Right lung (tissue), 10 donors: ENCODE measurements at places on chromosomes 4 and X. TPM values are rescaled to one million over a fixed set of nuclear protein-coding genes. Genes with fewer than 3 reads are reported as not detected.

- no peak for DNase-seq
These were observed 376.0 kb downstream of the BCOR start for GRCh38 chrX:39721566-39722279.

DNA sequence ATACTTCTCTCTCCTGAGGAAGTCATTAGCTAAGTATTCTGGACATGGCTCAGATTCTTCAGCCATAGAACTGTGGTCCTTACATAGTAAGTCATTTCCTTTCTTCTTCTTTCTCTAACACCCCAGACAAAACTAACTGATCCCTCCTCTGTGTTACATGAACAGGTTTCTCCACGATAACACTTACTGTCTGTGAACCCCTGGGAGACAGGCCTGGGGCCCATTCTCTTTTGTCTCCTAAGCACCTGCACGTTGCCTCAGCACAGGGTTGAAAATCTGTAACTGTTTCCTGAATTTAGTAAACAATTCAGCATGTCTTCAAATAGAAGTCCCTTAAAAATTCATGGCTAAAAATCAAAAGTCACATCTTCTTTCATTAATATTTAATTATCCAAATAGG is 24.7 kb downstream of the APBB2 start:
- DNase-seq = no peak

DNA sequence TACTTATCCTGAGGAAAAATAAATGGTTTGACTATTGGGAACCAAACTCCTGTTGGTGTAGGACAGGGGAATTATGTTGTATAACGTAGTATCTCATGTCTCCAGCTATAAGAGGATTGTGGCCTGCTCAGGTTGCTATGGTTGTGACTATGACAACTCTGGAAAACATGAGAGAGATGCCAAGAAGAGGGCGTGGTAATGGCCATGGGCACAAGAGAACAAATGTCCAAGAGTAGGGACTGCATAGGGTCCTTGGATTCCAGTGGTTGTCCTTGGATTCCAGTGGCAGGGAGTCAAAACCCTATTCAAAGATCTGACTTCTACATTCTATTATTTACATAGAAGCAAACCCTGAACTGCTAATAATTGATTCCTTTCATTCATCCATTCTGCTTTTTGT is 6.8 kb upstream of the MOB1B start:
- no peak for DNase-seq

DNA sequence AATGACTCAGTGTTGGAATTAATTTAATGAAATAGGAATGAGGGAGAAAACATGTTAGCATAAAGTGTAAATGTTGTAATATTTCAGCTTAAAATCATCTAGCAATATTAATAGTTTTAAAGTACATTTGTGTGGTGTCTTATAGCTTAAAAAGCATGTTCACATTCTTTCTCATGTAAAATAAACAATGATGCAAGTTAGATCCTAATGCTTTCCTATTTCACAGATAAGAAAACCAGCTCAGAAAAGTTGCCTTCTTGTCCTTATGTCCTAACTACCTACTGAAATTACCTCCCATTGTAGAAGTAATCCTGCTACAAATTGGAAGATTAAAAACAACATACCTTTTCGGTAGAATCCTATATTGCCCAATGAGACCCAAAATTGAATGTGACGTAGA is 40.9 kb upstream of the PRDM8 start:
- no peak for DNase-seq

DNA sequence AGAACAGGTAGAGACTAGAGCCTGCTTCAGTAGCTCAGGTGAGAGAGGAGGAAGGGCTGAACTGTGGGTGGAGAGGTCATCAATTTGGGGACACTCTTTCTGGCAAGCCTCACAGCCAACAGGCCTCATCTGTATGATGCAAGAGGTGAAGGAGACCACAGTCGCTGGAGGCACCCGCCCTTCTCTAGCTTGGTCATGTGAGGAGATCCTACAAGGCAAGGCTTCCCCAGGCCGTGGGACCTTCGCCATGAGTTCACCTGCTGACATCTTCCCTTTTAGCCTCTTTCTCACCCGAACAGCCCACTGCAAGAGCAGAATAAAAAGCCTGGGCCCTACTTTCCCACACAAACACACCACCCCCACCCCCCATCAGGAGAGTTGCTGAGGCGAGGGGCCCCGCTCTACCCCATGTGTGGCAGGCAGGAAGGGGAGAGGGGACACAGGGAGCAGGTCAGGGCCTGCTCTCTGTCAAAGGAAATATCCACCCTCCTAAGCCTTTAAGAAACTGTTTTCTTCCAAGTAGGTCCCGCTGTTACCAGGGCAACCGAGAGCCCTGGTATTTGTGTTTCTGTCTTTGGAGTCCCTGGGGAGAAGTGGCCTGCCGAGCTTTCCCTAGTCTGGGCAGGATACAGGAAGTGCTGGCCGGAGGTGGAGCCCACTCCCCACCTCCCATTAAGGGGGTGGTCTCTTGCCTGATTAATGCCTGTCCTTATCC is 8.1 kb downstream of the RTL5 start:
- peak; percentile 79 for DNase-seq

DNA sequence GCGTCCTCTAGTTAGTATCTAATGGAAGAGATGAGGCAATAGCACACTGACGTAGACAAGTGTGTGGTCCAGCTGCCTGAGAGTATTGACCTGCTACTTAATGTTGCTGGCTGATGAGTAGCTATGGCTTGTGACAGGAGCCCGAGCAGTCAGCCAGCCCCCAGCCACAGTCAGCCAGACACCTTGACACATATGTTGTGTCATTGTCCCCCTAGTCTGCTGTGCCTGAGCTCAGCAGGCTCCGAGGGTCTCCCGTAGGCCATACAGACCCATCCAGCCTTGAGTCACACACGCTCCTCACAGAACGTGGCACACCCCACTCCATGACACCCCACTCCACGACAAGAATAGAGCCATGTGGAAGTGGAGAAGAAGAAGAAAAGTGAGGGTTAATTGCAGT is 362.1 kb downstream of the UNC5C start:
- no peak for DNase-seq

DNA sequence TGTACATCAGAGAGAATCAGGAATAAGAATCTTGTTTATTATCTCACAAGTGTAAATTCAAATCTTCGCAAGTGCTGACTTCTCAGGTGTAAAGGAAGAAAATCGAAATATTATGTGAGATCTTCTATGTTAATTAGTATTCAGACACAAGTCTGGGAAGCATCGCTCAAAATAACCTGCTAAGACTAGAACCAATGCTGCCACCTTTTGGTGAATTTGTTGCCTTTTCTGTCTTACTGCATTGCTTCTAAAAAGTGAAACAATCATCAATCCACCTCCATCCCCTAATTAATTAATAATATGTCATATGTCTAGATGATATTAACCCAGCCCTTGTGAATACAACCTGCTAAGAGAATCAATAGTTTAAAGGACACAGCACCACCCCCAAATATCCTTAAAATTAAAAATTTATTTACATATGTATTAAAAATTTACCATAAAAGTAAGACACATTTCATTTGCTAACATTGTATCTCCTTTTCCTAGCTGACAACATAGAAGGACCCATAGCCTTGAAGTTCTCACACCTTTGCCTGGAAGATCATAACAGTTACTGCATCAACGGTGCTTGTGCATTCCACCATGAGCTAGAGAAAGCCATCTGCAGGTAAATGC is 3.5 kb downstream of the EPGN start:
- DNase-seq = peak; percentile 29

GRCh38 chr4:105351861-105352260 is 122.0 kb downstream of the PPA2 start:
- DNase-seq = no peak

DNA sequence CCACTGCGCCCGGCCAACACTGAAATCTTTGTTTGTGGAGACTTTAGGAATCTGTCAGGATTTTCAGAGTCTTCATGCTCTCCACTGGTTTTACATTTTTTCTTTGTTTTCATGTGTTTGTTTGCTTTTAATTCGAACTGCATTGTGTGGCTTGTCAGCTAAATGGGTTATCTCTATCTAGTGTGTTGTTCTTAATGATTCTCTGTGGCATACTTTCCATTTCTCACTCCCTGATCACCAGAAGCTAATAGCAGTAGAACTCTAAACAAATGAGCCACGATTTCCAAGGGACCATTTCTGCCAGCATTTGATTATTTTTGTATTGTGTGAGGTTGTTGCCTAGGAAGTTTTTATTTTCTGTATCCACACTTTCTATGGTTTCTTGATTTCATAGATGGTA is 352.4 kb downstream of the CAMK2D start:
- DNase-seq = no peak

Gene PNMA6F
- not detected for polyA plus RNA-seq

DNA sequence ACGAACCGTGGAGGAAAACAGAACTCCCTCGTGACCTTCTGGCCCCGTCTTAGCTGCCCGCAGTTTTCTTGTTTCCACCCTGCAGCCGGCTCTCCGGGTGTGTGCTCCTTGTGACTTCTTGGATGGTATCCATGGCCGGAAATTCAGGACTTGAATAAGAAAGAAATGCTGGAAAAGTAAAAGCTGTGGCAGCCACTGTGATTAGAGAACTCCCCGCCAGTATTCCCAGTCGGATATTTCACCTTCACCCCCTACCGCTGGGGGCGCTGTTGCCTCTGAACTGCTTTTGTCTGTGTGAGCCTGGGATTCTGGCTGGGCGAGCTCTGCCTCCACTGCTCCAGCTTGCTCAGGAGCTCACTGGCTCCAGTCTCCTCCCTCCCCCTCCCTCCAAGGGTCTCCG is 41.5 kb upstream of the CYP4V2 start:
- DNase-seq = peak; percentile 37

GRCh38 chr4:33054656-33055196 is 2334.6 kb downstream of the PCDH7 start:
- DNase-seq = no peak

GRCh38 chr4:165580351-165580905 is 201.6 kb downstream of the CPE start:
- no peak for DNase-seq

GRCh38 chr4:26748811-26749210 is 111.8 kb upstream of the STIM2 start:
- no peak for DNase-seq

Gene BGN
- 124 TPM for polyA plus RNA-seq

- no peak for DNase-seq
These were observed 13.6 kb upstream of the MED14 start for GRCh38 chrX:40748977-40749376.

- DNase-seq = no peak
These were observed 48.0 kb downstream of the PHKA2 start for GRCh38 chrX:18935893-18936292.

GRCh38 chr4:5079581-5079980 is 28.3 kb downstream of the STK32B start:
- DNase-seq = no peak

Gene MTNR1A
- polyA plus RNA-seq = 0.09 TPM

Gene PRRG1
- 10.7 TPM for polyA plus RNA-seq

DNA sequence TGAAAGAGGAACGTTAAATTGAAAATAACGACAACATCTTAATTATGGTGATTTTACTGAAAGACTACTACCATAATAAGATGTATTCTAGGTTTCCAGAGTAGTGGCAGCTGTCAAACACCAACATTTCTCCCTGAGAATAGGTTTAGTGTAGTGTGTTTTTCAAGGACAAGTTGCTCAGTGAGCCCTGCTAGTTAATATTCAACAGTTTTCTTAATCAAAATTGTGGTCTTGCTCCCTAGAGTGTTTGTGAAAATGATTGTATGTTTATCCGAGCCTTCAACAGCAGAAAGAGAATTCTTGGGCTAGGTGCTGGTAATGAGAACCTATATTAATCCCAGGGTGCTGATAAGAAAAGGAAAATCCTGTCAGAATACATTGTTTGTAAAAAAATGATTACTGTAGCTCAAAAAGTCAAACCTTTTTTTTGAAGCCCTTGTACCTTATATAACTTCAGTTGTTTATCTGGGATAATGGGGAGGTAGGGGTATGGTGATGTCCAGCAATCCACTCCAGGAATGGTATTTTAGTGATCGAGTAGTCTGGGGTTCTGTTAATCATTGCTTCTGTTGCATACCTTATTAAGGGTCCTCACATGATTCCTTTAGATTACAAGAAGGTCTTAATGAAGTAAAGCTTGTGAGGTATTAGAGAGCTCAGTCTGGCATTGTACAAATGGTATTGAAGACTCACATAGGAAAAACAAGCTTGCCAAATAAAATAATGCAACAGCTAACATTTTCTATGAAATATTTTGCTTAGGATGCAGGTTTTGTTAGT is 110.7 kb downstream of the CCSER1 start:
- no peak for DNase-seq

- no peak for DNase-seq
These were observed 1.0 kb downstream of the TBC1D9 start for GRCh38 chr4:140754918-140755773.

Gene LINC00632
- polyA plus RNA-seq = 37.1 TPM

Gene HNRNPDL
- polyA plus RNA-seq = 546 TPM

Gene HSFX2
- not detected for polyA plus RNA-seq

- no peak for DNase-seq
These were observed 36.1 kb downstream of the HERC6 start for GRCh38 chr4:88414755-88415154.

- DNase-seq = no peak
These were observed 5.0 kb downstream of the MSX1 start for GRCh38 chr4:4864443-4864939.

- no peak for DNase-seq
These were observed 12.5 kb downstream of the CCNG2 start for GRCh38 chr4:77169481-77169880.

Gene CENPVL1
- polyA plus RNA-seq = not detected

Gene GYPA
- polyA plus RNA-seq = 7.4 TPM

GRCh38 chr4:165628572-165628971 is 244.5 kb upstream of the TLL1 start:
- no peak for DNase-seq

DNA sequence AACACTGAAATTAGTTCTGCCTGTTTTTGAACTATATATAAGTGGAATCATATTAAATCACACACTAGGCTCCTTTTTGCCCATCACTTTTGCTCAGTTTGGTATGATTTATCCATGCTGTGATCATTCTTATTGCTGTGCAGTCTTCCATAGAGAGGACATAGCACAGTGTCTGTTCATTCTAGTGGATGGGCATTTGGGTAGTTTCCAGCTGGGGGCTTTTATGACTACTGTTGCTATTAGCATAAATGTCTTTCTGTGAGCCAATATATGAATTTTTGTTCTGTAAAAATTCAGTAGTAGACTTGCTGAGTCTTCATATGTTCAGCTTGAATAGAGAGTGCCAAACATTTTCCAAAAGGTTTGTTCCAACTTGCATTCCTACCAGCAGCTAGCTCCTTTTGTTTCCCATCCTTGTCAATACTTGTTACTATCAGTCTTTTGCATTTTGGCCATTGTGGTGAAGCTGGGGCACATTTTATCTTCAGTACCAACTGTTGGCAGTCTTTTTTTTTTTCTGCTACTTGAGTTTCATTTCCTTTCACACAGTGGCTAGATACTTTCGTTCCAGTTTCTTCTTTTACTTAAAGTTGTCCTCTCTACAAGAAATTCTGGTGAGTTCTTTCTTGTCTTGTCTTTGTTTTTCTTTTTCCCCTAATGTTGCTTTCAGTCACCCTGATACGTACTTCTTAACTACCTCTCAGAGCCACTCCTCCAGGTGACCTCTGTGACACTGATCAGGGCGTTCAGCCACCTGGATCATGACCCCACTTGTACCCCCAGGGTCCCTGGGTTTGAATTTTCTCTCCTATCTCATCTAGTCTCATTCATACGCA is 87.0 kb downstream of the ANXA3 start:
- DNase-seq = no peak

GRCh38 chr4:168397611-168398169 is 79.1 kb upstream of the DDX60 start:
- DNase-seq = no peak
